Mesendoderm (in vitro differentiated cells): ENCODE measurements at places on chromosomes 11 and 22.

DNA sequence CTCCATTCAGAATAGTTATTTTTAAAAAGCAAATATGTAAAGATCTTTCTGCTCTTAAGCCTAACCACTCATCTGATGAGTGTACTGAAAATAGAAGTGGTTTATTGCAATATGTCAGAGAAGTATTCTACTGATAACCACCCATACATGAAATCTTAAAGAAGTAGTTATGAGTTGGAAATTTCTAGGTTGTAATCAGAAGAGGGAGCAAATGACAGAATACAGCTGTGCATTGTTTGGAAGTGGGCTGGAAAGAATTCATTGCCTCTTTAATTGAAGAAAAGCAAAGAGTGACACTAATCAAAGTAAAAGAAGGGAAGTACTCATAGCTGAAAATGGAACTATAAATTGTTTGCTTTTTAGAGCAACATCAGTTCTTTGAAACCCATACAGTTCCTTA lies 39.4 kb downstream of the FDX1 start:
- no peak for DNase-seq

DNA sequence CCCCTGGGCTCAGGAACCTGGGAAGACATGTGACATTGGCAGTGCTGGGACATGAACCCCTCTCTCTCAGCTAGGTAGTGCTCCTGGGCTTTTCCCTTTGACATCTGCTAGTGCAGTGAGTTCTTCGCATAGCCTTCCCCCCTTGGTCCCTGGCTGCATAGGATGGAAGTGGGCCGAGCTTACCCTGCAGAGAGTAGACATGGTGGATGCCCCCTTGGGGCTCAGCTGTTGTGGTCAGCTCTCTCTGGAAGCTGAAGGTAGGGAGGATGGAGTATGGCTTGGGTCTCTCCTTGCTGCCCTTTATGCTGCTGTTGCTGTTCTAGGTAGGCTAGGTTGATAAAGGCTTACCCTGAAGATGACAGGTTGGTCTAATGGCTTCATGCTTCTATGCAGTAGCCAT lies 92.1 kb downstream of the ZBTB16 start:
- DNase-seq, result no peak

- peak; percentile 67 for DNase-seq
Measured at GRCh38 chr11:111512296-111513239, at the start of gene BTG4. TSS of gene BTG4 (minus strand) at chr11:111512386. CDS start at chr11:111498776, 13,610 bp downstream.

DNA sequence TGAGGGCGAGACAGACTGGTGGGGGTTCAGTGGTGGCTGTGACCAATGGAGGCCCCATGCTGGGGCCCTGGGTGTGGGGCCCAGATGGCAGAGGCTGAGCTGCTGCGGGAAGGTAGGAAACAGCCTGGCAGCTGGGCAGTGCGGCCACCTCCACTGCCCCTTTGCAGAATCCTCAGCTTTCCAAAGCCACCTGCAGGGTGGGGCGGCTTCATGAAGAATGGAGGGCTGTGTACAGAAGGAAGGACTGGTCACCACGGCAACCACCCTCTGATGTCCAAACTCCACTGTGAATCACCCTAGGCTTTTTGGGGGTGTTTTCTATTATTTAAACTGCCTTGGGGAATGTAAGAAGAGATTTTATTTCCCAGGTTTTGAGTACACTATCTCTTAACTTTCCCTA lies 166.3 kb upstream of the NAV2 start:
- DNase-seq, result no peak
